Mammary epithelial cell (primary cell): ENCODE measurements at places on chromosomes 16 and 17. TPM values are rescaled to one million over a fixed set of nuclear protein-coding genes. Genes with fewer than 3 reads are reported as not detected.

The KRT25 gene
- not detected in 2 replicates for total RNA-seq

The ACTG1 gene
- 2,070 and 3,950 TPM in 2 replicates for total RNA-seq

The SMARCE1 gene
- 75.0 TPM for total RNA-seq

The GH1 gene
- not detected in 2 replicates for total RNA-seq

The MT4 gene
- total RNA-seq = not detected in 2 replicates
